ENCODE measurements at places on chromosomes 6 and 20.

- no peak for DNase-seq
These were observed 29.8 kb downstream of the DAAM2 start for GRCh38 chr6:39821742-39822532.

- DNase-seq, result no peak
These were observed 174.7 kb downstream of the ZFAND3 start for GRCh38 chr6:37994223-37994622.

GRCh38 chr6:39752835-39753724 is 27.9 kb upstream of the KIF6 start:
- DNase-seq, result no peak

- no peak for DNase-seq
These were observed 18.0 kb upstream of the PACSIN1 start for GRCh38 chr6:34447910-34448309.

- no peak for DNase-seq
These were observed 367.0 kb upstream of the MARCKS start for GRCh38 chr6:113489952-113490746.

DNA sequence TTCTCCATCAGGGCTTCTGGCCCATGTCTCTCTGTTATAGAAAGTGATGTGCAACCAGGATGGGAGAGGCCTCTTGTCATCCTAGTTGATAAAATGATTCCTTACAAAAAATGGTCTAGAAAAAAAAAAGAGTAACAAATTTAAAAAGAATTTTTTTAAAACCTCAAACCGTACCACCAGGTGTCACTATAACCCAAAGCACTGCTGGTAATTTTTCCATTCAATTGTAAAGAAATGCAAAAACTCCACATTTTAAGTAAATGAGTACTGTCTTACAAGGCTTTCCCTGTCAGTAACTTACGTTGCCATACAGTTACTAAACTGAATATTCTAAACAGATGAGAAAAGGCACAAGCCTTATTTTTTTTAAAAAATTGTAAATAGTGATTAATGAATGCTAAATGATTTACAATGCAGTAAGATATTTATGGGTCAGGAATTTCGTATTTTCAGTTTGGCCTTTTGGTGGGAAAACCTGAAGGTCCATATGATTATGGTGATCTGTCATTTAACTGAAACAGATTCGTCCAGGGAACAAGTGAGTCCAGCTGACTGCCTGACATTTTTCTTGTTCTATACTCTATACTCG is 95.4 kb downstream of the OGFRL1 start:
- DNase-seq, result no peak

DNA sequence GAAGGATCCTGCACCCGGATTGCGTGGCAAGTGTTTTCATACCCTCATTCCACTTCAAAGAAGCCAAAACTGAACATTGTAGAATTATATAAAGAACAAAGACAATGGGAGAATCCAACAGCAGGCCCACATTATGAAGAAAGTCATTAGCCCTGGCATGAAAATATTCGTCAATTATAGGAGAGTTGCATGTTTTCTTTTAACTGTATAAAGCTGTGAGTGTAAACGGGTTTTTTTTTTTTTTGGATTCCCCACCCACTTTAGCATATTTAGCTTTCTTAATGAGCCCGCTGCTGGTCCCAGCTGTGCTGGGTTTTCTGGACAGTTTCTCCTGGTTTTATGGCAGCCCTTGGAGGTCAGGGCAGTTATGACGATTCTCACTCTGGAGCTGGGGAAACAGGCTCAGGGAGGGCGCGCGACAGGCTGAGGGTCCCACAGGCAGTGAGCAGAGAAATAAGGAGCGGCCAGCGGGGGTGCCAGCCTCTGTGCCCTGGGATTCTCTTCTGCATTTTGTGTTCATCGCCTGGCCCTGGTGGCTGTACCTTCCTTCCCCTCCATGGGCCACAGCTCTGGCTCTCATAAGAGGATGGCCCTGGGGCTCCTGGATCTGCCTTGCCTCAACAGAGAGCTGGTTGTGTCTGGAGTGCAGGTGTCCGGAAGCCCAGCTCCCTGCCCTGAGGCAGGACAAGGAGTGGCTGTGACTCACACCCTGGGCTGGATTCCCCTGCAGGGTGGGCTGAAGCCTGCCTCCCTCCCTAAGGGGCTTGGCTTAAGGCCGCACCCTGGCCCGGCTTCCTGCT is 24.1 kb upstream of the SULF2 start:
- no peak for DNase-seq

All from NK-92 treated with Interleukin-12 subunit alpha and Interleukin-12 subunit beta, amount 100 ng/mL, for 24 hours (cell line).